Globus pallidus (tissue), 1 donor: ENCODE measurements at places on chromosomes 3 and 15.

DNA sequence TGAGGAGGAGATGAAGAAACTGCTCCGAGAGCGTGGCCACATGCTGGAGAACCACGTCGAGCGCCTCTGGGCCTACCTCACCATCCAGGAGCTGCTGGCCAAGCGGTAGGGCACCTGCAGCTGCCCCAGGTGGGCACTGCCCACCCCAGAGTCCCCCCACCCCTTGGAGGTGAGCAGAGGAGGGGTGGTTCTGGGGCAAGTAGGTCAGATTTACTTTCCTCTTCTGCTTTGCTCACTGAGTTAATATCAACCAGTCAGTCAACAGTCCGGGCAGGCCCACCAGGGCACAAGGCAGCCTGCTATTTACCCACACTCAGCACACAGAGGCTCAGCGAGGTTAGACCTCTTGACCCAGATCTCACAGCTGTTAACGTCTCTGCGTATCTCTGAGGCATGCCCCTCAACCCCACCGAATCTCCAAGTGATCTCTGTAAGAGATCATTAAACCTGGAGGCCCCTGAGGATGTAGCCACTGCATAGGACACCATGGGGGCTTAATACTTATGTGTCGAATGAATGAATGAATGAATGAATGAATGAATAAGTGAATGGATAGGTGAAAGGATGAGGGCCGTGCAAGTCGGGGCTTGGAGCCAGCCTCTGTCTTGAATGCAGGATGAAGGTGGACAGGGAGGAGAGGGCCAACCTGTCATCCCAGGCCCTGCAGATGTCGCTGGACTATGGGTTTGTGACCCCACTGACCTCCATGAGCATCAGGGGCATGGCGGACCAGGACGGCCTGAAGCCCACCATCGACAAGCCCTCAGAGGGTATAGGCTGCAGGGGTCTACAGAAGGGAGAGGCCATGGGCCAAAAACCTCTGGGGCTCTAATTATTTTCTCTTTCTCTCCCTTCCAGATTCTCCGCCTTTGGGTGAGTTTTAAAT lies 8.0 kb upstream of the ITIH3 start:
- no peak for DNase-seq

- DNase-seq: peak; percentile 29
These were observed 75.1 kb upstream of the VGLL4 start for GRCh38 chr3:11718637-11719405.

DNA sequence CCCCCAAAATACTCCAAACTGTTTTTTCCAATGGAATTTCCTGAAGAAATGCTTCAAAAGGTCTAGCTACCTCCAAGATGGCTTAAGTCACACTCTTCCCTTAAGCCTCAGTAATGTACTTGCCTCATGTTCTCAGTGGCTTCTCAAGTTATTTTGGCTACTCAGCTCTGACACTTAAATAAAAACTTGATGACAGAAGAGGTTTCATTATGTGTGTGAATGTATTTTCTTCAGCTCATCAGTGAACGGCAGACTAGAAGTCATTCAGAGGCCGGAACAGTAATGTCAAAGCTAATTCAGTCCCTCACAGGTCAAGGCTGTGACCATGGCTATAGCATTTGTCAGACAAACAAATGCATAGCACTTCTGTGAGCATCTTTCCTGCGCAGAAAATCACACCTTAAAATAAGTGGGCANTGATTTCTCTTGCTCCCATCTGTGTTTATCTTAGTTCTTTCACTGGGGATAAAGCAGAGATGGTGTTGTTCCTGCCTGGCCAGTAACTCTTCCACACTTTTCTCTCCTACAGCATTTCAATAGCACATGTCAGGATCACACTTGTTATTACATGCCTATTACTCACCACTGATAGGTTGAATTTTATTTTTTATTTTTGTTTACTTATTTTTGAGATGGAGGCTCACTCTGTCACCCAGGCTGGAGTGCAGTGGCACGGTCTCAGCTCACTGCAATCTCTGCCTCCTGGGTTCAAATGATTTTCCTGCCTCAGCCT lies 68.5 kb upstream of the PLCL2 start:
- DNase-seq: peak; percentile 45

GRCh38 chr3:173221010-173221409 lies 80.0 kb upstream of the SPATA16 start:
- no peak for DNase-seq

GRCh38 chr3:129345971-129346370 lies 67.3 kb downstream of the HMCES start:
- DNase-seq: no peak

DNA sequence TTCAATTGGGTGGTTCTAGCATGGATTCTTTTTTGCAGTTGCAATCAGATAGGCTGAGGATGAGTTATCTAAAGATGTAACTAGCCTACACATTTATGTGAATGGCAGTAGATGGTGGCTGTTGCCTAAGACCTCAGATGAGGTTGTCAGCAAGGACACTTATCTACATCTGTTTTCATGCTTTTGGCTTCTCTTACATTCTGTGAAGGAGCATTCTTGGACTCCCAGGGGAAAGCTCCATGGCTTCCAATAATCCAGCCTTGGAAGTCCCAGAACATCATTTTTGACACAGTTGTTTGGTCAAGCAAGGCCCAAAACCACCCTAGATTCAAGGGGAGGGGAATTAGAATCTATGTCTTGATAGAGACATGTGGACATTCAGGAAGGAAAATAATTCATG lies 332.2 kb upstream of the RBMS3 start:
- DNase-seq: no peak

GRCh38 chr15:31332020-31332680 lies 5.5 kb downstream of the KLF13 start:
- no peak for DNase-seq
